ENCODE measurements at places on chromosomes 4 and X. TPM values are rescaled to one million over a fixed set of nuclear protein-coding genes. Genes with fewer than 3 reads are reported as not detected.

- no peak for DNase-seq
Measured at GRCh38 chrX:86194758-86195157, 46.5 kb downstream of the DACH2 start.

DNA sequence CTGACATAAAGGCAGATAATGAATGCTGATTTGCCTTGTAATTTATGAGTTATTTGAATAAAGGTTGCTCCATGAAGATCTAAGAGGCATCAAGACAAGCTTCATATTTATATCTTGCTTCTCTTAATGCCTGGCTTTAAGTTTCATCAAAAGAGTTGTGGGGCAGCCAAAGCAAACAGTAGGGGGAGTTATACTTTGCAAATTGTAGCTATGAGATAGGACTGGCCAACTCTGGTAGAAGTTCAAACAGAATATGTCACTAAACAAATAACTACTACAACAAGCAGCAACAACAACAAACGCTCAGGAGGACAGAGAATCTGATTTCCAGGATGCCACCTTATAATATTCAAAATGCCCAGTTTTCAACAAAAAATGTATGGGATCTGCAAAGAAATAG is 69.1 kb upstream of the PLAC1 start:
- DNase-seq = no peak

The TCEAL5 gene
- 7.6 TPM for polyA plus RNA-seq

The LRCH2 gene
- polyA plus RNA-seq = 6.8 TPM
